ENCODE measurements at places on chromosomes 12 and 14. TPM values are rescaled to one million over a fixed set of nuclear protein-coding genes. Genes with fewer than 3 reads are reported as not detected.

DNA sequence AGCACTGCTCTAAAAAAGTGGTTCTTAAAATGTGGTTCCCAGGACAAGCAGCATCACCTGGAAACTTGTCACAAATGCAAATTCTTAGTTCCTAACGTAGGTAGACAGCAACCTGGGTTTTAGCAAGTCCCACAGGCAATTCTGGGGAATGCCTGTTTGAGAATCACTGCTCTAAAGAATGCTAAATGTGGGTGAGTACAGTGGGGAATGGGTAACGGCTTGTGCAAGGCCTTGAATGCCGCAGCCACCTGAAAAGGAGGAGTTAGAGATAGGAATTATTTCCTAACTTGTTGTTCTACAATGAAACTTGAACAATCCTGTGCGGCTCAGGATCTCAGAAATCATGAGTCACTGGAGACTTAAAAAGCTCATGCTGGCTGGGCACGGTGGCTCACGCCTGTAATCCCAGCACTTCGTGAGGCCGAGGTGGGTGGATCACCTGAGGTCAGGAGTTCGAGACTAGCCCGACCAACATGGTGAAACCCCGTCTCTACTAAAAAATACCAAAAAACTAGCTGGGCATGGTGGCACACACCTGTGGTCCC is 34.9 kb downstream of the GNS start:
- no peak for DNase-seq
- no peaks in the 10 kb centered on the region for H3K4me1 ChIP-seq
- peaks cover 82% of the 10 kb centered on the region for H3K36me3 ChIP-seq
- H3K27me3 ChIP-seq, result no peaks in the 10 kb centered on the region
- no peak overlapping the region for H3K27ac ChIP-seq

KCNH3 gene
- total RNA-seq, result 0.14 TPM

- DNase-seq, result no peak
- no peaks in the 10 kb centered on the region for H3K36me3 ChIP-seq
- peaks cover 30% of the 10 kb centered on the region for H3K27me3 ChIP-seq
- H3K4me1 ChIP-seq, result peaks cover 20% of the 10 kb centered on the region
Observed at GRCh38 chr14:30874120-30874998, at the start of gene COCH. Gene COCH (plus strand): TSS chr14:30874559. CDS start chr14:30874939, 380 bp downstream.

SLC5A8 gene
- not detected for total RNA-seq

GLT1D1 gene
- total RNA-seq, result 0.36 TPM

DNA sequence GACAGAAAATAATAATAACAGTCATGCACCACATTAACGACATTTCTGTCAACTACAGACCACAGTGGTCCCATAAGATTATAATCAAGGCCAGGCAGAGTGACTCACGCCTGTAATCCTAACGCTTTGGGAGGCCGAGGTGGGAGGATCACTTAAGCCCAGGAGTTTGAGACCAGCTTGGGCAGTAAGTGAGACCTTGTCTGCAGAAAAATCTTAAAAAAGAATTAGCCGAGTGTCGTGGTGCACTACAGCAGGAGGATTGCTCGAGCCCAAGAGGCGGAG is 8.6 kb downstream of the NAB2 start:
- no peak for DNase-seq
- H3K27ac ChIP-seq, result no peak overlapping the region
- H3K4me3 ChIP-seq, result no peak overlapping the region
- H3K36me3 ChIP-seq, result peaks cover 57% of the 10 kb centered on the region

GRCh38 chr14:89681086-89682018 is 264.3 kb upstream of the FOXN3 start:
- no peaks in the 10 kb centered on the region for H3K27me3 ChIP-seq
- no peaks in the 10 kb centered on the region for H3K4me1 ChIP-seq

DNA sequence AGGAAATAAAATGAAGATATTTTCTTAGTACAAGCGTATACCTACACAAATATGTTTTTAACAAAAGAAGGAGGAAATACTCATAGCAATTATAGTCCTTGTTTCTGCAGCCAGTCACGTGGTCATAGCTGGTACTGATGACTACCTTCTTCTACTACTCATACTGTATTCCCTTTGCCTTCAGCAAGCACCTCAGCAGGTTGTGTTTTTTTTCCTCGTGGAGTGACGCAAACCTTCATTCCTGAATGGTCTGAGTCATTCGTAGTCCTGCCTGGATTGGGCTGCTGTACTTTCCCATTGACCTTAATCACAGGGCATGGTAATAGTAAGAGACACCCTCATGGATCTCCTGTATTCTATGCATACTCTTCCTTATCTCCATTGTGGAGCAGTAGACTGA is 25.7 kb upstream of the SLC16A7 start:
- no peak overlapping the region for H3K4me3 ChIP-seq
- no peaks in the 10 kb centered on the region for H3K27me3 ChIP-seq
- H3K36me3 ChIP-seq, result no peaks in the 10 kb centered on the region
- H3K27ac ChIP-seq, result no peak overlapping the region

GRCh38 chr14:86420131-86420530 is 890.2 kb downstream of the FLRT2 start:
- DNase-seq, result no peak
- no peaks in the 10 kb centered on the region for H3K36me3 ChIP-seq
- H3K4me3 ChIP-seq, result no peak overlapping the region
- no peaks in the 10 kb centered on the region for H3K27me3 ChIP-seq

ATN1 gene
- 46.4 TPM for total RNA-seq

DNA sequence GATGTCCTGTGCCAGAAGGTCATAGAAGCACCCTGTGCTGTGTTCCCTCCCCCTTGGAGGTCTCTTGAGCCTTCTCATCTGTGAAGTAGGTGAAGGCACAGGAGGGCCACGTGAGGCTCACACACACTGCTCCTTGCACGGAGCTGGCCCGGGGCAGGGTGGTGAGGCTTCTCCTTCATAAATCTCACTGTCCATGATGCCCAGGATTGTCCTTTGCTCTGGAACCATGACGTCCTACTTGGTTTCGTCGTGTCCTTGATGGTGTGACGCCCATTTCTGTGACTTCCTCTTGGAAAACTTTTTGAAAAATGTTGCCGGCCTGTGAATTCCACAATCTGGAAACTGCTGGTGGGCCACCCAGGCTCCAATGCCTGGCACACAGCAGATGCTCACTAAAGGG is 34.4 kb downstream of the SH2B3 start:
- H3K4me3 ChIP-seq, result no peak overlapping the region
- H3K36me3 ChIP-seq, result peaks cover 12% of the 10 kb centered on the region
- peaks cover 32% of the 10 kb centered on the region for H3K4me1 ChIP-seq

GRCh38 chr14:67529947-67530935 is 2.8 kb upstream of the PLEKHH1 start:
- H3K27me3 ChIP-seq, result no peaks in the 10 kb centered on the region
- no peak for DNase-seq
- H3K36me3 ChIP-seq, result no peaks in the 10 kb centered on the region
- H3K27ac ChIP-seq, result no peak overlapping the region
- no peak overlapping the region for H3K4me3 ChIP-seq

DNA sequence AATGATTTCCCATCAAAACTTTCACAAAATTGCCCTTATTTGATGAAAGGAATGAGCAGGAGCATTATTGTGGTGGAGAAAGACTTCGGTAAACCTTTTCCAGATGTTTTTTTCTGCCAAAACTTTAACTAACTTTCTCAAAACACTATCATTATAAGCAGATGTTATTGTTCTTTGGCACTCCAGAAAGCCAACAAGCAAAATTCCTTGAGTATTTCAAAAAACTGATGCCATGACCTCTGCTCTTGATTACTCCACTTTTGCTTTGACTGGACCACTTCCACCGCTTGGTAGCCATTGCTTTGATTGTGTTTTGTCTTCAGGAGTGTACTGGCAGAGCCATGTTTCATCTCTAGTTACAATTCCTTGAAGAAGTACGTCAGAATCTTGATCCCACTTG is 29.7 kb upstream of the RAB21 start:
- no peak for DNase-seq
- no peak overlapping the region for H3K27ac ChIP-seq

- DNase-seq, result peak; percentile 82
- H3K4me1 ChIP-seq, result no peaks in the 10 kb centered on the region
- no peaks in the 10 kb centered on the region for H3K36me3 ChIP-seq
- no peak overlapping the region for H3K4me3 ChIP-seq
Observed at GRCh38 chr12:12899530-12900380, 8.4 kb downstream of the GPRC5A start.

DNA sequence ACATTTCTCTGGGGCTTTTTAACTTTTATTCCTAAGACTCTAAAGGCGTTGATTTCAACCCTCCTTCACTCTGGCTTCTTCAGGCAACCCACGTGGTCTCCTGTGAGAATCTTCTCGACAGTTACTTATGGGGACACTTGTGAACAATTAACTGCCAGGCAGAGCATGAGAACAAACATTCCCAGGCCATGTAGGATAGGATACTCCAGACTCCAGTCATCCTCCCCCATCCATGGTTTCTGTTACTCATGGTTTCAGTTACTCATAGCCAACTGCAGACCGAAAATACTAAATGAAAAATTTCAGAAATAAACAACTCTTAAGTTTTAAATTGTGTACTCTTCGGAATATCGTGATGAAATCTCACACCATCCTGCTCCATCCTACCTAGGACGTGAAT is 19.5 kb downstream of the GPR68 start:
- H3K27ac ChIP-seq, result no peak overlapping the region
- no peaks in the 10 kb centered on the region for H3K4me1 ChIP-seq
- no peak for DNase-seq
- H3K27me3 ChIP-seq, result no peaks in the 10 kb centered on the region
- H3K4me3 ChIP-seq, result no peak overlapping the region

OTOGL gene
- total RNA-seq, result 4.7 TPM

CISTR gene
- not detected for total RNA-seq

DNA sequence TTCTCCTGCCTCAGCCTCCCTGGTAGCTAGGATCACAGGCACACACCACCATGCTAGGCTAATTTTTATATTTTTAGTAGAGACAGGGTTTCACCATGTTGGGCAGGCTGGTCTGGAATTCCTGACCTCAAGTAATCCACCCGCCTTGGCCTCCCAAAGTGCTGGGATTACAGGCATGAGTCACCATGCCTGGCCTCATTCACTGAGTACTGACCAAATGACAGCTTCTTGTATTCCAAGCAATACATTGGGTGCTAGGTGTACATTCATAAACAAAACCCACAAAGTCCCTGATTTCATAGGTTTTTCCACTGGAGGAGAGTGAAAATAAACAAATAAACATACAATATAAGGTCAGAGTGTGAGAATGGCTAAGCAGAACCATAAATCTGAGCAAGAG is 136.3 kb downstream of the HELB start:
- no peak overlapping the region for H3K27ac ChIP-seq
- no peak for DNase-seq
- no peaks in the 10 kb centered on the region for H3K4me1 ChIP-seq

NXPH4 gene
- total RNA-seq, result not detected

DNA sequence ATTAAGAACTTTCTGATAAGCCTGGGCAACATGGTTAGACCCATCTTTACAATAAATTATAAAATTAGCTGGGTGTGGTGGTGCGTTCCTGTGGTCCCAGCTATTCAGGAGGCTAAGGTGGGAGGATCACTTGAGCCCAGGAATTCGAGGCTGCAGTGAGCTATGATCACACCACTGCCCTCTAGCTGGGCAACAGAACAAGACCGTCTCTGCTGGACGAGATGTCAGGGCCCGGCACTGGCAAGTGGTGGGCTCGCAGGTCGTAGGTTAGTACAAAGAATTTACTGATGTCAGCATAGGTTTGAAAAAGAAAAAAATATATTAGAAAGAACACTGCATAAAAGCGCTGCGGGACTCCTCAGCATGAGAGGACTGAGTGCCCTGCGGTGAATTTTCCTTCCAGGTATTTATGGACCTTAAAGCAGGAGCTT is 15.7 kb upstream of the VSIG10 start:
- no peak for DNase-seq
- no peak overlapping the region for H3K4me3 ChIP-seq
- H3K27ac ChIP-seq, result no peak overlapping the region
- no peaks in the 10 kb centered on the region for H3K27me3 ChIP-seq
- H3K36me3 ChIP-seq, result no peaks in the 10 kb centered on the region

FOXM1 gene
- 1.4 TPM for total RNA-seq

DNA sequence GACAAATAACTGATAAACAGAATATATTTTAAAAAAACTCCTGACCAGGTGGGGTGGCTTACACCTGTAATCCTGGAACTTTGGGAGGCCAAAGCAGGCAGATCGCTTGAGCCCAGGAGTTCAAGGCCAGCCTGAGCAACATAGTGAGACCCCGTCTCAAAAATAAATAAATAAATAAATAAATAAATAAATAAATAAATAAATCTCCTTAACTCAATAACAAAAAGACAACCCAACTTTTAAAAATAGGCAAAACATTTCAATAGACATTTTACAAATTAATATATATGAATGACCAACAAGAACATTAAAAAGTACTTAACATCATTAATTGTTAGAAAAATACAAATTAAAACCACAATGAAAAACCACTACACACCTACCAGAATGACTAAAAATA is 56.2 kb upstream of the CAPRIN2 start:
- H3K27me3 ChIP-seq, result no peaks in the 10 kb centered on the region
- H3K36me3 ChIP-seq, result no peaks in the 10 kb centered on the region
- DNase-seq, result no peak
- H3K4me3 ChIP-seq, result no peak overlapping the region
- H3K27ac ChIP-seq, result no peak overlapping the region

DNA sequence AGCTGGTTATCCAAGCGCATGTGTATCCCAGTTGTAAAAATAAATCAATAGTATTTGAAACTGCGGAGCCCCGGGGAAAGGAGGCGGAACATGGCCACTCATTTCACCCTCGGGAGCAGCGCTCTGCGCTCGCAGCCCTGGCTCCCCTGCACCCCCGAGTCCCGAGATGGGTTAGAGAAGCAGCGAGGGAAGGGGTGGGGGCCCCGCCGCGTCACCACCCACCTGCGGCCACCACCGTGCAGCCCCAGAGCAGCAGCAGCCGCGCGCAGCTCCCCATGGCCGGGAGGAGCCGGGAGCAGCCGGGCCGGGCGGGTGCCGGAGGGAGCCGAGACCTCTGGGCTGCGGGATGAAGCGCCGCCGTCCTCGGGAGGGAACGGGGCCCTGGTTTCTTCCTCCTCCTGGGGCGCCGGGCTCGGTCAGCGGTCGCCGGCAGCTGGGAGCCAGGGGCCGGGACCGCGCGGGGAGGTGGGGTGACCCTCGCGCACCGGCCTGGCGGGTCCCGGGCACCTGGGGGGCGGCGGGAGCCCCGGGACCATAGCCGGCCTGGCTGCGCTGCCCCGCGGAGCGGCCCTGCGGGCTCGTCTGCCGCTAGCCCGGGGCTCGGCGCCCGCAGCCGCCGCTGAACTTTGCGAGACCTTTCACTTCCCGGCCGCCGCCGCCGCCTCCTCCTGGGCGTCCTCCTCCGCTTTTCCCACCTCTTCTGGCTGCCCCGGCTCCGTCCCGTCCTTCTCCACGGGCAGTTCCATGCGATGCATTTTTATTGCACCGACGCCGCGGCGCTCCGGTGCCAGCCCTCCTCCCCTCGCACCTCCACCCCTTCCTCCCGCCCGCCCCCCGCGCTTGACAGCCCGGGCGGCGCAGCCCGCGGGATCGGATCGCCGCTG is at the start of gene NTN4:
TSS of gene NTN4 (minus strand) at position 732 of the 884 bp plus-strand sequence. CDS start at position 277, 455 bp downstream.
- no peaks in the 10 kb centered on the region for H3K36me3 ChIP-seq
- DNase-seq, result peak; percentile 65
- no peaks in the 10 kb centered on the region for H3K27me3 ChIP-seq
- no peaks in the 10 kb centered on the region for H3K4me1 ChIP-seq
- peak within 1 kb of the TSS; percentile 89 for H3K27ac ChIP-seq

- H3K36me3 ChIP-seq, result no peaks in the 10 kb centered on the region
- no peaks in the 10 kb centered on the region for H3K27me3 ChIP-seq
- H3K4me1 ChIP-seq, result peaks cover 10% of the 10 kb centered on the region
Observed at GRCh38 chr12:96334502-96334901, 65.7 kb downstream of the CDK17 start.

Data from sigmoid colon (tissue), 7 donors.